ENCODE measurements at places on chromosomes 16 and 17.

DNA sequence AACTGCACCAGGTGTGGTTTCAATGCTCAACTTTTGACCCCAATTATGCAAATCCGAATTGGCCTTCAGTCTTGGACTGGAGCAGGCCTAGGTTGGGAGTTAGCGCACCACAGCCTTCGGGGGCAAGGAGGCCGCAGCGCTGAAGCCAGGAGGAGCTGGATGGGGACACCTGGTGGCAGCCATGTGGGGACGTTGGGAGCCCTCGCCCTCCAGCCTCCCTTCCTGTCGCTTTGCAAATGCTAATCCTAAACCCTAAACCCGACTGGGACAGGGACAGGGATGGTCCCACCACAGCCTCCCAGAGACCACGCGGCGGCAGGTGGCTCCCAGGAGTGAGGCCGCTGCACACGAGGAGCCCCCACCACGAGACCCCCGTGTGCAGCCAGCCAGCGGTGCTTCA is 58.7 kb downstream of the KLHDC4 start:
- no peak for DNase-seq

DNA sequence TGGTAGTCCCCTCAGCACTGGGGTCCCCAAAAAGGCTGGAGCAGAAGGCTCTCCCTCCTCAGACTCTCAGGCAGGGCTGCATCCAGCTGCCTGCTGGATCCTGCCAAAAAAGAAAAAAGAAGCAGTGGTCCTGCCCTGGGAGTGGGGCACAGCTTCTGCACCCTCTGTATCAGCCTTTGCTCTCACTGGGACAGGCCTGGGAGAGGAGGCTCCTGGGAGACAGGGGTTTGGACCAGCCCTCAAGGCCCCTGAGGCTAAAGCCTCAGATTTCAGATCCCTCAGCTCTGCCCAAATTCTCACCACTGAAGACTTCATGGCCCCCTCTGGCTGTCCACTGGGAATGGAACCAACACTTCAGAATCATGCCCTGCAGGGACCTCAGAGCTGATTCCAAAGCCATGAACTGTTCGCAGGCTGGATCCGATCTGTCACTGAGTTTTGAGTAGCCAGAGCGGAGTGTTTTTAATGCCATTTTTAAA is 96.9 kb downstream of the C16orf78 start:
- no peak for DNase-seq

DNA sequence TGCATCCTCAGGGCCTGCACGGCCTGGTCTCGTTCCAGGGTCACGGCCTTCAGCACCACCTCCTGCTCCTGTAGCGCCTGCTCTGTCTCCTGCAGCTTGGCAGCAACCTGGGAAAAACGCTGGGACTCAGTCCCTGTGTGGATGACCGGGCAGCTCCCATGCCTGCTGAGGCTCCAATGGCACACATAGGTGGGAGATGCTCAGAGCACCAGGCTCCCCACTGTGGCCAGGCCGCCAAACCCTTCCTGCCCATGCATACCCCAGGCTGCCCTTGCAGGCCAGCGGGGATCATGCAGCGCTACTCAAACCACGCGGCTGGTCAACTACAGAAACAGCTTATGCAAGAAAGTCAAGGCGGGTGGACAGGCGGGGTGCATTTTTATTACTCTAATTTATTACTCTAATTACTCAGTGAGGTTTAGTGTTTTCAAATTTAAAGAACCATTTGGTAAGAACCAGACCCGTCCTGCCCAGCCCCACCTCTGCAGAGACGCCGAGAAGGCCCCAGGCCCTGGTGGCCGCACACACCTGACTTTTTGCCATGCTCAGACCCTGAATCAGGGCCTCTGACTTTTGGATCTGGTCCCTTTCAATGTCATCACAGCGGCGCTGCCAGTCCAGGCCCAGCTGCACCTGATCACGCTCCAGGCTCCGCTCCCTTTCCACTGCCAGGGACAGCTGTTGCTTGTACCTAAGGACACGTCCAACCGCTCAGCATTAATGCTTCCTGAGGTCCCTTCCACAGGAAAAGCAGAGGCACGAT is 34.0 kb downstream of the CCDC57 start:
- no peak for DNase-seq

DNA sequence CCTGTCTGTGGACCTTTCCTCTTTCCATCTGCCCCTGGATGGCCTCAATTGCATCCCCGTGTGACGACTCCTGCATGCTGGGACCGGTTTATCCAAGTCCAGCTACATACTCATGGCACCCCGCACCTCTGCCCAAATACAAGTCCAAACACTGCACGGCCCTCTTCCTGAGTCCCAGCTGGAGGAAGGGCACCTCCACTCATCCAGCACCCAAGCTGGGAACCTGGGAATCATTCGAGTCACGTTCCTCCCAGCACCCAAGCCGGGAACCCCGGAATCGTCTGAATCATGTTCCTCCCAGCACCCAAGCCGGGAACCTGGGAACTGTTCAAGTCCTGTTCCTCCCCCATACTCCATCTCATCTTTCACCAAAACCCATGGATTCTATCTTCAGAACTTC is 10.2 kb downstream of the TRARG1 start:
- no peak for DNase-seq

DNA sequence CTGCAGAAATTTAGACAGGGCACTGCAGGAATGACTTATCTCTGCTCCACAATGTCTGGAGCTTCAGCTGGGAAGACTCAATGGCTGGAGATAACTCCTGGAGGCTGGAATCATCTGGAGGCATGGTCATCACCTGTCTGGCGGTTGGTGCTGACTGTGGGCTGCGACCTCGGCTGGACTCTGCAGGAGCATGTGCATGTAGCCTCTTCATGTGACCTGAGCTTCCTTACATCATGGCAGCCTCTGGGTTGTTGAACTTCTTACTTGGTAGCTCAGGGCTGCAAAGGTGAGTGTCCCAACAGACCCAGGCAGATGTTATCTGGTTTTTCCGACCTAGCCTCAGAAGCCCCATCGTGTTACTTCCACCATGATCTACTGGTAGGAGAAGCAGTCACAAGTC is 188.2 kb upstream of the RPL38 start:
- no peak for DNase-seq

GRCh38 chr17:73794336-73794735 is 150.1 kb upstream of the SDK2 start:
- no peak for DNase-seq

DNA sequence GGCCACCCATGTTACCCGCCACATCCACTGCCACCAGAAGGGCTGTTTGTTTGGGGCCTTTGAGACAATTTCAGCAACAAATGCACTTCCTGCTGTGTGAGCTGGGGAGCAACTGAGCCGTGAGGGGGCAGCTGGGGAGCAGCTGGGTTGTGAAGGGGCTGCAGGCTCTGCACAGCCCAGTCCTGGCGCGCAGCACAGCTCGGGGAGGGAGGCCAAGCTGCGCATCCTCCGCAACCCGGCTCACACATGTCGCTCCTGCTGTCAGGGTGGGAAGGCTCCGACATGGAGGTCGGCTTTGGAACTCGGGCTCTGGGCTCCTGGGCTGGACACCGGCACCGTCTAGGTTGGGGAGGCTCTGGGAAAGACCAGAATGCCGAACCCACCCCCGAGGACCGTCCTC is 53.6 kb downstream of the CBFA2T3 start:
- no peak for DNase-seq

DNA sequence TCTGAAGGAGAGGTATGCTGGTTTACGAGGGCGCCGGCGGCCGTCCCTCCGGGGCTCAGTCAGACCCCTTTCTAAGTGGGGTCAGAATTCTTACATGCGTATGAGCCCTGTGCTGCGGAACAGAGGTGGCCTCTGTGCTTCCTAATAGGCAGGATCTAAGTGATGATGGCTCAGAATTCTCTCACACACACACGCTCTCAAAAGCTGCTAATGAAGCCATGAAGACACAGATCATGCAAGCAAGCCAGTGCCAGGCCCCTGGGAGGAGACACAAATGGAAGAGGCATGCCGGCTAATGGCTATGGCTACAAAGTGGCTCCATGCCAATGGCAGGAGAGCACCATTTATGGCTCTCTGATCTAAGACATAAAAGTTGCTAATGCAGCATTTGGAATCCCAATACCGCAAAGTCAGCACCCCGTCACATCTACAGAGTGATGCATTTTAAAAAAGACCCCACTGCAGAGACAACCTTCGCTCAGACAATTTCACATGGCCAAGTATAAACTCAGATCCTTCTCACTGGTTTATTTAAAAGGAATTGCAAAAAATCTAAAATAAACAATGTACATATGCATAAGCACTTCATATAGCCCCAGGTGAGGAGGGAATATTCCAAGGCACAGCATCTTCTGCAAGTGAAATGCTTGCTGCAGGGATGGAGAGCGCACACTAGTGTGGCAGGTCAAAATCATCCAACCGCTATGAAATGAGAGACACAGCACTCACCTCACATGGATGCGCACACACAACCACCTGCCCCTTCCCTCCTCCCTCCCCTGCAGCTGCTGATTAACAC is 24.5 kb downstream of the NPLOC4 start:
- no peak for DNase-seq

DNA sequence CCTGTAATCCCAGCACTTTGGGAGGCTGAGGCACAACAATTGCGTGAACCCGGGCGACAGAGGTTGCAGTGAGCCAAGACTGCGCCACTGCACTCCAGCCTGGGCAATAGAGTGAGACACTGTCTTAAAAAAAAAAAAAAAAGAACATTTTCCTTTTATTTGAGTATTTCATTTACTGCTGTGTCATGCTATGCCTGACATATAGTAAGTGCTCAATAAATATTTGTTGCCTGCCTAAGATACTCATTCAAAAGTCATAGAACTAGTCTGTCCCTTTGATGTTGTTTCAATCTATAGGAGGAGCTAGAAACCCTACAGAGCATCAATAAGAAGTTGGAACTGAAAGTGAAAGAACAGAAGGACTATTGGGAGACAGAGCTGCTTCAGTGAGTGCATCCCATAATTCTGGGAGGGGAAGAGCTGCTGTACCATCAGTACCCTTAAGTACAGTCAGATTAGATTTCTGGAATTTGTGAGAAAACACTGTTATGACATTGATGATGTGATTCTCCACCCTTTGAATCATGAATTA is 20.0 kb downstream of the CALCOCO2 start:
- no peak for DNase-seq

GRCh38 chr16:72482695-72483094 is 310.7 kb upstream of the PMFBP1 start:
- no peak for DNase-seq

DNA sequence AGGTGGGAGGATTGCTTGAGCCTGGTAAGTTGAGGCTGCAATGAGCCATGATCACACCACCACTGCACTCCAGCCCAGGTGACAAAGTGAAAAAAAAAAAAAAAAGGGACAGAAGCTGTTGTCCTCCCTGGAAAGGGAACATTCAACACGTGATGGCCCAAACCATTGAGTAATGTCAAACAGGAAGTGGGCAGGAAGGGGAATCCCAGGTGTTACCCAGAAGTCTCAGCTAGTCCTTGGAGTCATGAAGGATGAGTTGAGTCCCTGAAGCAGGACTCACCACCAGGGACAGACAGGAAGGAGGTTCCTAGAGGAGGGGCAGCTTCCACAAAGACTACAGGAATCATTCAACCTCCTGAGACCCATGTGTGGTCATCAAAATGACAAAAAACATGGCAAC is 19.8 kb upstream of the CMIP start:
- no peak for DNase-seq

- no peak for DNase-seq
Observed at GRCh38 chr17:50189550-50190292, 11.7 kb downstream of the COL1A1 start.

DNA sequence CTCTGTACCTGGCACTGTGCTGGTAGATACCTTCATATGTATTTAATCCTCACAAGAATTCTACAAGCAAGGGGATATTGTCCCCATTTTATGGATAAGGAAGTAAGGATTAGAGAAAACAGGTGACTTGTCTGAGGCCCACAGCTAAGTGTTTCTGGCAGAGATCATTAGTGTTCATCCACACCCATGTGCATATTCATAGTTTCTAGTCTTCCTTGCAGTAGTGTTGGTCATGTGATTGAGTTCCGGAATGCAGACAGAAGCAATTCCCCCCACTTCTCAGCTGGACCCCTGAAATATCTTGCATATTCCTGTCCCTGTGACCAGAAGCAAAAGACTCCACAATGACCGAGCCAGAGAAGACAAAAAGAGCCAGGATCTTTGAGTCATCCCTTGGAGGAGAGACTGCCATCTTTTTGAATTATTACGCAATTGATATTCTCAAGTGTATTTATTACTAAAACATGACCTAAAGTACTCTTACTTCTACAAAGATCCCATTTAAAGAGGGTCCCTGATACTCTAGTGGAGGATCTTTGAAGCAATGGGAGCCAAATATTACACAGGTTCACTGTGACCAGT is 43.4 kb downstream of the SOX9 start:
- peak; percentile 29 for DNase-seq

DNA sequence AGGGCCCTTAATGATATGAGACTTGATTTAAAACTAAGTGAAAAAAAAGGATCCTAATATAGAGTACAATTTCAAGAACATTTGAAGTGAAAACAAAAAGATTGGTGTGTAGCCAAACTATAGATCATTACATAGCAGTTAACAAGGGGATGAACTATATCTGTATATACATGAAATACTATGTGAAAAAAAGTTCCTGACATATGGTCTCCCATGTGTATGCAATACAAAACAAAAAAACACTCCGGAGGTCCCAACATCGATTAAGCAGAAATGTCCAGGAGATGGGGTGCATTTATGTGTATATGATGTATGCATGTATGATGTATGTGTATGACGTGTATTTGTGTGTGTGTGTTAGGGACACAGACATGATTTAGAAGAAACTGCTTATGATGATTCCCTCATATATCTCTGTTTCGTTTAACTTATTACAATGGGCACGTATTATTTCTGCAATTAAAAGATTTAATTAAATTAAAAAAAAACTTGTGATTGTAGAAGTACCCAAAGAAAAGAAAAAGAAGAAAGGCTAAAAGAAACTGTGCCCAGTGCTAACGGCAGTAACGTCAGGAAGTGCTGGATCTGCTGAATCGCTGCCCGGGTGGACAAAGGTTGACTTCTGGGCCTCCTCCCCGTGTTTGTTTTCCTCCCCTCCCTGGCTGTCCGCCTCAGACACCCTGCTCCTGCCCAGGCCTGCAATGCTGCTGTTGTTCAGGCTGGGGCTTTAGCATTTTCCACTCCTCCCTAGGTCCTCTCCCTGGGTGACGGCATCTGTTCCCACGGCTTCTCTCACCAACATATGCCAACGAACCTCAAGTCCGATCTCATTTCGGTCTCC is 36.9 kb downstream of the TBX4 start:
- no peak for DNase-seq

GRCh38 chr17:62187681-62188080 is 122.6 kb upstream of the MED13 start:
- peak; percentile 16 for DNase-seq

DNA sequence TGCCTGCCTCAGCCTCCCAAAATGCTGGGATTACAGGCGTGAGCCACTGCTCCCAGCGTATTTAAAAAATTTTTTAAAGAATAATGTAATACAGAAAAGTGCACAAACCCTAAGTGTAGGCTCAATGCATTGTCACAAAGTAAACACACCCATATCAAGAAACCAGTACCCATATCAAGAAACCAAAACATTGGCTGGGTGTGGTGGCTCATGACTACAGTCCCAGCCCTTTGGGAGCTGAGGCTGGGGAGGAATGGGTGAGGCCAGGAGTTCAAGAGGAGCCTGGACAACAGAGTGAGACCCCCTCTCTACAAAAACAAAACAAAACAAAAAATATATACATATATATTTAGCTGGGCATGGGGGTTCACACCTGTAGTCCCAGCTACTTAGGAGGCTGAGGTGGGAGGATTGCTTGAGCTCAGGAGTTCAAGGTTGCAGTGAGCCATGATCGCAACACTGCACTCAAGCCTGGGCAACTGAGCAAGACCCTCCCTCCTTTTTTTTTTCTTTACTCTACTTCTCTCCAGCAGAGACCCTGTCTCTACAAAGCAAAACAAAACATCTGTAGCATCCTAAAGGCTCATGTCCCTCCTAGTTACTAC is 9.3 kb upstream of the PRR14 start:
- DNase-seq: no peak

Data from cardiac fibroblast (primary cell).